Breast epithelium (tissue), 4 donors: ENCODE measurements at places on chromosomes 16 and 17.

- H3K4me3 ChIP-seq = no peak overlapping the region
- H3K4me1 ChIP-seq = no peaks in the 10 kb centered on the region
- H3K27me3 ChIP-seq = no peaks in the 10 kb centered on the region
- no peak overlapping the region for H3K27ac ChIP-seq
- no peak for DNase-seq
- H3K36me3 ChIP-seq = no peaks in the 10 kb centered on the region
These were observed 31.3 kb downstream of the CD300LB start for GRCh38 chr17:74499992-74500391.

DNA sequence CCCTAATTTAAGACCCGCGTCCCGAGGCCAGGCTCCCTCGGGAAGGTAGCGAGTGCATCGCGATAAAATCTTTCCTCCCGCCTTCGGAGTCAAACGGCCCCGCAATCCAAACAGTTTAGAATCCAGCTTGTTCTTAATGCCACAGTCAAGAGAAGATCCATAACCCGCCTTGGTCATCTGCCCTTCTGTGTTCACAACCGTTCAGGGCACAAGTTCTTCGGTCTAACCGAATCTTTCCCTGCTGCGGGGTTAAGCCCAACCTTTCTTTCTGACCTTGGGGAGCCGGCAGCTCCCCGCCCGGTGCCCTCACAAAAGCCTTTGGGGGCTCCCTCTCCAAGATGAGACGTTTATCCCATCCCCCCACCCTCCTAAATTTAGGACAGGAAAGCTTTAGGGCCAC, 30.3 kb downstream of the CPSF4L start:
- H3K4me3 ChIP-seq = peak overlapping the region; percentile 89
- DNase-seq = no peak
- peak overlapping the region; percentile 81 for H3K27ac ChIP-seq
- H3K4me1 ChIP-seq = no peaks in the 10 kb centered on the region

DNA sequence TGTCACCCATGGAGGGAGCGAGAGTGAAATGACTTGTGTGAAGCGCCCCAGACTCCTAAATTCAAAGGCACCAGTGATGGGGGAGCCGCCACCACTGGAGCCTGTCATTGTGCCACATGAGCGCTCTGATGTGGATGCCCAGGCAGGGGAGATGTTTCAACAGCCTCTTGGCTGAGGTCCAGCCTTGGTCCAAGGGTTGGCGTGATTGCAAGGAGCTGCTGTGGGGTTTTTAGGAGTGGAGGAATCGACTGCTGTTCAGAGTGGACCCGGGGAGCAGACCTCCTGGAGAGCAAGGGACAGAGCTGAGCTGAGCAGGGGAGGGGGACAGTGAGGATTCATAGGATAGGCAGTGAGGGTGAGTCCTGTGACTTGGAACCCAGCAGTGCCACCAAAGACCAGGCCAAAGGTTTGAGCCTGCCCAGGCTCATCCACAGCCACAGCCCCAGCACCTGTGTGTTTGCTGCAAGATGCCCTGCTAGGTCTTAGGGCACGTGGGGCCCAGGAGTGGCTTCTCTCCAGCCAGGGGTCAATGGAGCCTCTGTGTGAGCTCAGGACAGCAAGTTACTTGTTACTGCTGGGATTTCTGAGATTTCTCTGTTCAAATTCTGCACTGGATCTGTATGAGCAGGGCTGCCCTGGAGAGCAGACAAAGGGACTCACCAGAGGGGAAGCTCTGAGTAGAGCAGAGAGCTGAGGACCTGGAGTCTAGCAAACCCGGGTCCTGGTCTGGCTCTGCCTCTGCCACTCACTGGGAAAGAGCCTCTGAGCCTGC, 20.3 kb downstream of the RHBDL3 start:
- no peaks in the 10 kb centered on the region for H3K27me3 ChIP-seq
- no peaks in the 10 kb centered on the region for H3K36me3 ChIP-seq
- no peak overlapping the region for H3K27ac ChIP-seq
- no peak overlapping the region for H3K4me3 ChIP-seq

- H3K36me3 ChIP-seq = no peaks in the 10 kb centered on the region
- H3K27me3 ChIP-seq = no peaks in the 10 kb centered on the region
- H3K4me3 ChIP-seq = no peak overlapping the region
These were observed 119.6 kb downstream of the NPIPB5 start for GRCh38 chr16:22630242-22630641.
